Right atrium auricular region (tissue), 2 donors: ENCODE measurements at places on chromosomes 1 and 21. TPM values are rescaled to one million over a fixed set of nuclear protein-coding genes. Genes with fewer than 3 reads are reported as not detected.

DNA sequence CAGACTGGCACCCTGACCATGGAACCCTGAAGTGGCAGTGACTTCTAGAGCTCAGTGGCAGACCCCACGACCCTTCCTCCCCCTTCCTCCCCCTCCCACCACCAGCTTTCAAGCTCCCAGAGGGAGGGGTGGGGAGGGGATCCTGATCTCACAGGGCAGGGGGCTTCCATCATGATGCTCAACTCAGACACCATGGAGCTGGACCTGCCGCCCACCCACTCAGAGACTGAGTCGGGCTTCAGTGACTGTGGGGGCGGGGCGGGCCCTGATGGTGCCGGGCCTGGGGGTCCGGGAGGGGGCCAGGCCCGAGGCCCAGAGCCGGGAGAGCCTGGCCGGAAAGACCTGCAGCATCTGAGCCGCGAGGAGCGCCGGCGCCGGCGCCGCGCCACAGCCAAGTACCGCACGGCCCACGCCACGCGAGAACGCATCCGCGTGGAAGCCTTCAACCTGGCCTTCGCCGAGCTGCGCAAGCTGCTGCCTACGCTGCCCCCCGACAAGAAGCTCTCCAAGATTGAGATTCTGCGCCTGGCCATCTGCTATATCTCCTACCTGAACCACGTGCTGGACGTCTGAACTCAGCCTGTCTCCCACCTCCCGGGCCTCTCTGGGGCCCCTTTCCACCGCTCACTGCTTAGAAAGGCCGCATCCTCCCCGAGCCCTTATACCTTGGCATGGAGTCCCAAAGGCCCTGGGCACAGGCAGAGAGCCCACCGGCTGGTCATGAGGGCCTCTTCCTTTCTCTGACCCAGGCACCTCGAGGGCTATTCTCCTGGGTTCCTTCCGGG, 3.9 kb downstream of the NHLH1 start:
- DNase-seq = peak; percentile 21

The HSD3B1 gene
- not detected for total RNA-seq

GRCh38 chr1:29395736-29396437, 159.6 kb downstream of the PTPRU start:
- peak; percentile 23 for DNase-seq

DNA sequence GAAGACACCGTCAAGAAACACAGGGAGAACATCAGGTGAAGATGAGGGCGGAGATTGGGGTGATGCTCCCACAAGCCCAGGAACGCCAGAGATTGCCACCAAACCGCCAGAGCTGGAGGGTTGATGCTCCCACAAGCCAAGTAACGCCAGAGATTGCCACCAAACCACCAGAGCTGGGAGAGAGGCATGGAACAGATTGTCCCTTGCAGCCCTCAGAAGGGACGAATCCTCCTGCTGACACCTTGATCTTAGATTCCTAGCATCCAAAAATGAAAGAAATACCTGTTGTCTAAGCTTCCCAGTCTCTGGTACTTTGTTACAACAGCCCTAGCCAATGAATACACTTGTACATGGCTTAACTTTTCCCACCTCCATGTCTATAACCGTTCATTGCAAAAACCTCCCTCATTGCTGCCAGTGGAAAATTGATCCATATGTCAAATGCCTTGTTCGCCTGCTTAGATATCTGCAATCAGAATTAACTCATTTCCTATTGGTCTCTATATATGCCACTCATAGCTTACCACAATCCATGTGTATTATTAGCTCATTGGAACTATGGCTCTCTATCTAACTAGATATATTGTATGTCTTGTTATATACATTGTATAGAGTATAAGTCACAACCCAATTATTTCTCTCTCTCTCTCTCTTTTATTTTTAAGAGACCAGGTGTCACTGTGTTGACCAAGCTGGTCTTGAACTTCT, 127.4 kb downstream of the ADSS2 start:
- DNase-seq = no peak
